Stimulated activated CD8-positive, alpha-beta memory T cell treated with anti-CD3 and anti-CD28 coated beads, Interleukin-12 subunit alpha, Interleukin-12 subunit beta, amount 100 ng/mL, for 1 hour (primary cell): ENCODE measurements at places on chromosomes 7 and 10.

DNA sequence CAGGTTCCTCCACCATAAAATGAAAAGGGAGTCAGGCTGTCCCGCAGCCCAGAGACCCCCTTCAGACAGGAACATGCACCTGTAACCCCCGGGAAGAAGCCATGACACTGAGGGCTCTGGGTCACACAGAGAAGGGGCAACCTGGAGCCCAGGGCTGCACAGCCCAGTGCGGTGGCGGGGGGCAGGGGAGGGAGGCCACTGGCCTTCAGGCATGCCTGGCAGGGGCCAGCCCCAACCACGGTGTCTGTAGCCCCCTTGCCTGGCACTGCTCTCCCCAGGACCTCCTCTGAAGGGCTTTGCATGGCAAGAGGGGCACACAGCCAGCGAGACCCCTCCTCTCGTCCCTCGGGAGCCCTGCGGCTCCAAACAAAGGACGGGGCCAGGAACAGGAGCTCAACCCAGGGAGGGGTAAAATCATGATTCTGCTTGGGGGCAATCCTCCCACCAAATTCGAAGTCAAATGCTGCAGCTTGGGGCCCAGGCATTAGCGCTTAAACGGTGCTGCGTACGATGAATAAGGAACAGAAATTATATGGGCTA is 235.1 kb downstream of the MAD1L1 start:
- no peak for DNase-seq

DNA sequence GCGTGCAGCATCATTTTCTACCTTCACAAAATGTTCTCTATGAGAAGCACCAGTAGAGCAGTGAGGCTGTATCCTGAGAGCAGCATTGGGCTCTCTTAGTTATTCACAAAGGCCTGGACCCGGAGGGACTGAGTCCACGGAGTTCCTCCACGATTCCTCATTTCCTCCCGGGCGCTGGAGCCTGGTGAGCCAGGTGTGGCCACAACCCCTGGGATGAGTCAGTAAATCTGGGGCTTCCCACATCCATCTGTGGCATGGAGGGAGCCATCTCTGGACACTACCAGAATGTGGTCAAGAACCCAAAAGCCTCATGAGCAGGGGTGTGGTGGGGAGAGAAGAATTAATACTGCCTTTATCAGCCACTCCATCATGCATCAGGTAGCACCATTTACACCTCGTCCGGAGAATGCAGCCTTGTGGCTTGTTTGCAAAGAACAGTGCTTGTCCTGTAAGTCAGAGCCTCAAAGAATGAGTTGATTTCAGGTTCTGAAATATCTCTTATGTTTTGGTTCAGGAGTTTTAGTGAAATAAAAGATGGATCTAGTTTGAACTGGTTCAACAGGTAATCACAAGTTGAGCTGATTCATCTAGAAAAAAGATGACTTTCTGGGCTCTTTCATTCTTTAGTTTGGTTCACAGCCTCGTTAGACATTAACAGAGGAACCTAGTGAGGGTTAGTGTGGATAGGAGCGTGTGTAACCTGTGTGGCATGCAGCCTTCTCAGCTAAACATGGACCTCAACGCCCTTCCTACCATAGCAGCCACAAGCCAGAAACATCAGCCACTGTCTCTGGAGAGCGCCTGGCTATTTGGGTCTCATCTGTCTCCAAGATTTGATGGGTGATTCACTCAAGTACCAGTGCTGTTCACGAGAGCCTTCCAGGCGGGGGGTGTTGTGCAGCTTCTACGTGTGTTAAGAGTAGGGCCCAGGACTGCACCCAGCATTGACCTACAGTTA is 95.2 kb downstream of the WDR37 start:
- DNase-seq, result no peak

- no peak for DNase-seq
Observed at GRCh38 chr7:29309041-29309854, 114.7 kb downstream of the CHN2 start.

- DNase-seq, result no peak
Observed at GRCh38 chr7:4215176-4215720, 466.8 kb upstream of the FOXK1 start.

DNA sequence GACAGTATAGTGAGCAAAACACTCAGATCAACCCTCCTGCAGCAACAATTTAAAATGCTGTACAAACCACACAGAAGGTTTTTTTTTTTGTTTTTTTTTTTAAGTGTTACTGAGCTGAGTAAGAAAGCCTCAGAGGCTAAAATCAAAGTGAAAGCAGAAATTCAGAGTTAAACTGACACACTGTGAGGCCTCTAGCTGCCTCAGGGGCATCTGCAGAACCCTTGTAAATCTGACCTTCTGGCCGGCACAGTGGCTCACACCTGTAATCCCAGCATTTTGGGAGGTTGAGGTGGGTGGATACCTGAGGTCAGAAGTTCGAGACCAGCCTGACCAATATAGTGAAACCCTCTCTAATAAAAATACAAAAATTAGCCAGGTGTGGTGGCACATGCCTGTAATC is 7.4 kb upstream of the GNA12 start:
- DNase-seq, result no peak

DNA sequence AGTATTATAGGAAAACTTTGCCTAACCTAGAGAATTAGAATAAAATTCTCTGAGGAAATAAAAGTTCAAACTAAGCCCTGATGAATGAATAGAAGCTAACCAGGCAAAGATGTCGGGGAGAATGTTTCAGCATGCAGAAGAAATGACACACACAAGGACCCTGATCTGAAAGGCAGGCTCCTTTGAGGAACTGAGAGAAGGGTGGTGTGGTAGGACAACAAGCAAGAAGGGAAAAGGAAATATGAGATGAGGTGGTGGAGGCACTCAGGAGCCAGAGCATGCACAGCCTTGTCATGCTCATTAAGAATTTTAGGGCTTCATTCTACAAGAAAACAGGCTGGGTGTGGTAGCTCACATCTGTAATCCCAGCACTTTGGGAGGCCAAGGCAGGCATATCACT is 90.6 kb downstream of the ARHGAP12 start:
- DNase-seq, result no peak

DNA sequence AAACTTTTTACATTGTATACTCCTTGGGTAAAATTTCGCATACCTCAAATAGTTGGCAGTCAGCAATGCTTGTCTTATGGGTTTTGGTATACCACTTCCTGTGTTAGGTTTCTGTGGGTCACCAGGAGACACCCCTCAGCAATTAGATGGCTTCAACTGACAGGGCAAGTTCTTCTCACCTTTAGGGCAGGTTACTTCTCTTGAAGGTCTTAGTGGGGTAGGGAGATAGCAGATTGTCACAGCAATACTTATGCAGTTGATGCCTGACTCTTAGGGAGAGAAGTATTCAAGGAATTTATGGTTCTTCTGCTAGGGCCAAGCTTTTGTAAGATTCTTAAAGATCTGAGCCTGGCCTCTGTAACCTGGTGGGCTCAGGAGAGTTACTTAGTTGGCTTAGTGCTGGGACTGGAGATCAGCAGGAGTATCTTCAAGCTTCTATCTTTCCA is 42.9 kb downstream of the MKLN1 start:
- no peak for DNase-seq
